ENCODE measurements at places on chromosomes 1 and 21.

DNA sequence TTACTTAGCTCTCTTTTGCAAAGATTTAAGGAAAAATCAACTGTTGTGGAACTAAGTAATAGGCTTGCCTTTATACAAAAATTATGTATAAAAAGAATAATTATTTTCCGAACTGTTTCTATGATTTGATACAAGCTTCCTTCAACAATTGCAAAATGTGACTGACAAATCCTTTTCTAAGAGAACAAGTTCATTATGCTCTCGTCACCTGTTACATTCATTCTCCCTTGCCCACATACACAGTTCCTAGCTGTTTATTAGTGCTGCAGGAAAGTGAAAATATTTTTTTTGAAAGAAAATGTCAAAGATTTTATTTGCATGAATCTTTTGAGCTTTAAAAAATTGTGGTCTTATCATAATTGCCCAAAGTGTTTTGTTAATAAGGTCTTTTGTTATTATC, 466.2 kb downstream of the USP25 start:
- DNase-seq, result no peak

- no peak for DNase-seq
Observed at GRCh38 chr1:98458511-98459485, 202.7 kb upstream of the SNX7 start.

DNA sequence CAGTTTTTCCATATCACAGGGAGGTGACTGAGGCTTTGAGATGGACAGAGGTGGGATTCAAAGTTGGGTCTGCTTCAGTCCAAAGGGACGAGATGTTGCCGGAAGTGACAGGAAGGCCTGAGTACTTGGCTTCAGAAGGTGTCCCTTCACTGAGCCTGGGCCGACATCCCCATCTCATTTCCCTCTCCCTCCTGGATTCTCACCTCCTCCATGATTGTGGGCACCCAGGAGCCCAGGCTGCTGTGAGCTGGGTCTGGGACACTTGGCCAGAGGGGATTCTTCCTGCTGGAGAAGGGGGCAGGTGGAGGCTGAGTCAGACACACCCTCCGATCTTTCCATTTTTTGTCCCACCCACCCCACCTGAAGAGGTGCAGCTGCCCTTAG, 2.8 kb upstream of the MRPS15 start:
- no peak for DNase-seq

DNA sequence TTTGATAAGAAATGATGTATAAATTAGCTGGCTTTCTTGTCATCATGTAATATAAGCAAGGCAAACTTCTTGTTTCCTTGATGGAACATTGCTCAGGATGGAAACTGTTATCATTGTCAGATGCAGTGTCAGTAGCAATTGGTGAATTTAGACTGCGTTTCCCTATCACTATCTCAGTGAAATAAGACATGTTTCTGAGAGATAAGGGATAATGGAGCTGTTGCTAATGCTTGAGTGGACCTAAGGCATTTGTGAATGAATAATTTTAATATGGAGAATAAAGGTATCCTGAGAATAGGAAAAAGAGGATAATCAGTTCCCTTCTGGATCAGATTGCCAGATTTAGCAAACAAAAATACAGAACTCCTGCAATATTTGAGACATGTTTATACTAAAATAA, 160.9 kb downstream of the HLX start:
- DNase-seq, result no peak

GRCh38 chr1:3907621-3908165, 7.6 kb upstream of the C1orf174 start:
- no peak for DNase-seq

- DNase-seq, result no peak
Observed at GRCh38 chr1:94253456-94254017, 16.2 kb upstream of the ARHGAP29 start.

DNA sequence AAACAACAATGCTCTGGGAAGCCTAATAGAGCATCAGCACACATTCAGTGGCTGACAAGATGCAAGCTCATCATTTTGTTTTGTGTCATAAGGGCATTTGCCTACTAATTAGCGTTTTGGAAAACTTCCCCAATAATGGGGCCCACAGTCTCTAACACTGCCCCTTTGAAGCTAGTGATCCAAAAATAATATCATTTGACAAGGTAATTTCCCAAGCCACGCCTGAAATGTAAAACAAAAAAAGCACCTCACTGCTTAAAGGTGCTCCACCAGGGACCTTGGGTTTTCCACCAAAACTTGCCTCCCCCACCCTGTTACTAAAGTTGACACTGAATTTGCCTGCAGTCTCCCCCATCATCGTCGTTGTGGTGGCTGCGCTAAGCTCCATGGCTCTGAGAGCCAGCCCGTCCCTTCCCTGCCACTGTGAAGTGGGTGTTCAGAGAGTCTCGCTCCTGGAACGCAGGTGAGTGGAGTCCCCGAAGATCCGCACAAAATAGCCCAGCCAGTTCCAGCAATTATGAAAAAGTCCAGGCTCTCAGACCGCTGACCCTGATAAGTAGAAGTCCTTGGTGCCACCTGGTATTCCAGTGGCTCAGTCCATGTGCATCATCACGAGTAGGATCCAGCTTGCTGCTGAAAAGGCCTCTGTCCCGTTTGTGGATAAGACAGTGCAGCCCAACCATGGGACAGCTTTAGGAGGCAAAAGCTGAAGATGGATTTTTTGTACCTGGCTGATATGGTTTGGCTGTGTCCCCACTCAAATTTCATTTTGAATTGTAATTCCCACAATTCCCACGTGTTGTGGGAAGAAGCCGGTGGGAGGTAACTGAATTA, 52.2 kb downstream of the RAB3GAP2 start:
- no peak for DNase-seq

- no peak for DNase-seq
Observed at GRCh38 chr1:16986113-16986512, 5.7 kb upstream of the MFAP2 start.

- no peak for DNase-seq
Observed at GRCh38 chr21:44649521-44650100, 3.4 kb downstream of the KRTAP10-11 start.

- no peak for DNase-seq
Observed at GRCh38 chr1:25566730-25567341, 23.4 kb downstream of the LDLRAP1 start.

DNA sequence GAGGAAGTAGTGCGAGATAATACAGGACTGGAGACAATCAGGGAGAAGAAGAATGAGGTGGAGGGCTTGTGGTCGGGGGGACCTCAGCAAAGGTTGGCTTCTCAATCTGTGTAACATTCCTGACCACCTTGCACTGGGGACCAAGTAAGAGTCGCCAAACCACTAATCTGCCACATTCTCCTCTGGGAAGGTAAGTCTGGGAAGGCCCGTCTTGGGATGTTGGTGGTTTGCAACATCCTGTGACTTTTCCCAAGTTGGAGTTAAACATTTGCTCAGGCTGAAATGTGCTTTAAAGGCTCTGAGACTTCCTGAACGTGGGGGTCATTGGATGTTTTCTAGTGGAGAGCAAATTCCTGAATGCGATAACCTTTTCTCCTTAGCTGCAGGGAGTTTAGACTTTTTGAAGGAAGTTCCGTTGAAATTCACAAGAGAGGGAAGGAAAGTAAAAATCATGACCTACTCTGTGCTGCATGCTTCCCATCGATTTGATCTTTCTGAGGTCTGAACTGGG, 325.9 kb downstream of the RPS6KC1 start:
- DNase-seq, result no peak

GRCh38 chr1:27648602-27649305, 13.8 kb upstream of the FGR start:
- DNase-seq, result no peak

GRCh38 chr1:226473325-226473724, 65.4 kb upstream of the PARP1 start:
- DNase-seq, result no peak

DNA sequence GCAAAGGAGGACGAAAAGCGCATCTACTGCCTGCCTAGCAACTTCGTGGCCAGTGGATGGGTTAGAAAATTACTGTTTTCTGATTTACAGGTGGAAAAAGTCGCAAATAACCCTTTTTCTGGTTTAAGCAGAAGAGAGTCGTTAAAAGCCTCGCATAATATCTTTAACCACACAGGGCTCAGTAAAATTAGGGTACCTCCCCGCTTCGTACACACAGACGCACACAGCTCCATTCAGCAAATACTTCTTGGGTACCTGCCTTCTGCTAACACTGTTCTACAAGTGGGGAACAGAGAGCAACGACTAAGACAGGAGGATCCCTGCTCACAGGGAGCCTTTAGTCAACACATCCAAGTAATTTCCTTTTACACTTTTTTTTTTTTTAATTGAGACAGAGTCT, 704 bp downstream of the ALG6 start:
- no peak for DNase-seq

DNA sequence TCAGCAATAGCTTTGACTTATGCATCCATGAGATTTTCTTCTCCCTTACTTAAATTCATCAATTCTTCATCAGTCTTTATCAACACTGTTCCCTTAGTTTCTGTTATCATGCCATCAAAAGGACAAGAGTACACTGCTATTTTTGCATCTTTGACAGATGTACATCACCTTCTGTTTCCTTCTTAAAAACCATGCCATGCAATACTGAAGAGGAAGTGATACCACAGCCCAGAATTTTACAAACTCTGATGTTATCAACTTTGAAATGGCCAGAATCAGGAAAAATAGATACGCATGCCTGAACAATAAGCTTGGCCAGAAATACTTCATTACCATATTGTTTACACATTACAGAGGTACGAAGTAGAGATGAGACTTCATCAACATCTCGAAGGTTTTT, 21.1 kb downstream of the FMO5 start:
- no peak for DNase-seq

DNA sequence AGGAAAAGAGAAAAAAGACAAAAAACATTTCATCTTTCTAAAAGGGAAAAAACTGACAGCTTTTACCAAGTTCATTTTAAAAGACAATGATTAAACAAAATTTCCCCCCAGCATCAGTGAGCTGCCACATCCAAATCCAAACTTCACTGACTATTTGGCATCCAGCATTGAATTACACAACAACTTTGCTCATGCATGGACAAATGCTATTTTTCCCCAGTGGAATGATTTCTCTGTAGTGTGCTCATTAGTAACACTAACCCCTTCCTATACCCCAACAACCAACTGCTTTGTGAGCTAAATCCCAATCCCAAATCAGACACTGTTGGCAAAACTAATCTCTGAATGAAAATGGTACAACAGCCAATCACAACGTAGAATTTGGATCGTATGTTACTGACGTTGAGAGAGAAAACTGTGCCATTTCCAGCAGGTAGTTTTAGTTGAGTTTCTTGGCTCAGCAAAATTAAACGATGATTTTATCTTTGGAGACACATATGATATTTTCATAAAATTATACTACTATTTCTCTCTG, 37.9 kb downstream of the PIK3R3 start:
- DNase-seq, result no peak

DNA sequence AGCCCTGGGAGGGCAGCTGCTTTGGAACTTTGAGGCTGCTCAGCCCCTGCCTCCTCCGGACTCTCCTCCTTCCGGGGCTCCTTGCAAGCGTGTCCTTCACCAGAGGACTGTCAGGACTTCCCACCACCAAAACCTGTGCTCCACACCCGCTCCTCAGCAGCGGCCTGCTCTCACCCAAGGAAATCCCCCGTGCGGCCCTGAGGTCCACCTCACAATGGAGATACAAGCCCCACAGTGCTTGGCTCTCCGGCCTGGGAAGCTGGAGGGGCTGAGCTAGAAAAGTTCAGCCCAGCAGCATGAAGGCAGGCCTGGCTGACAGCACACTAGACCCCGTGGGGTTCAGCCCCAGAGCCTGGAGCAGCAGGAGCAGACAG, 33.6 kb downstream of the PGBD5 start:
- DNase-seq, result no peak

GRCh38 chr1:160049101-160049500, 17.3 kb upstream of the PIGM start:
- DNase-seq, result no peak
